ENCODE measurements at places on chromosomes 3 and 15.
A peak's percentile ranks its signal among the peaks of the same experiment; 100 is the strongest.

- DNase-seq = no peak
Observed at GRCh38 chr15:69555080-69555479, 102.5 kb downstream of the RPLP1 start.

DNA sequence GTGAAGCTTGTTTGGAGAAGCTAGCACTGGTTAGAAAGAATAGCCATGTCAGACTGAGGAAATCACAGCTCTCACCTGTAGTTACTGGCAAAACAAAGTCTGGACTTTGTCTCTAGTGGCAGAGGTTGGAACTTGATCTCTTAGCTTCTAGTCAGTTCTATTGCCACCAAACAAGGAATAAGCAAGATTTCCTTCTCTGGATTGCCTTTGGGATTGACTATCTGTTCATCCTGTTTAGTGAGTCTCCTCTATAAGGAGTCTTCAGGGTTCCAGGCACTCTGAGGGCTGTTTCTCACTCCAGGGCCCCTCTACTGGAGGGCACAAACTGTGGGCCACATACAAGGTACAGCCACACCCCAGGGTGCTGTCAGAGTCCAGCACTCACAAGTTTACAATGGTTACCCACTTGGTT lies 426.6 kb upstream of the THBS1 start:
- DNase-seq = no peak

DNA sequence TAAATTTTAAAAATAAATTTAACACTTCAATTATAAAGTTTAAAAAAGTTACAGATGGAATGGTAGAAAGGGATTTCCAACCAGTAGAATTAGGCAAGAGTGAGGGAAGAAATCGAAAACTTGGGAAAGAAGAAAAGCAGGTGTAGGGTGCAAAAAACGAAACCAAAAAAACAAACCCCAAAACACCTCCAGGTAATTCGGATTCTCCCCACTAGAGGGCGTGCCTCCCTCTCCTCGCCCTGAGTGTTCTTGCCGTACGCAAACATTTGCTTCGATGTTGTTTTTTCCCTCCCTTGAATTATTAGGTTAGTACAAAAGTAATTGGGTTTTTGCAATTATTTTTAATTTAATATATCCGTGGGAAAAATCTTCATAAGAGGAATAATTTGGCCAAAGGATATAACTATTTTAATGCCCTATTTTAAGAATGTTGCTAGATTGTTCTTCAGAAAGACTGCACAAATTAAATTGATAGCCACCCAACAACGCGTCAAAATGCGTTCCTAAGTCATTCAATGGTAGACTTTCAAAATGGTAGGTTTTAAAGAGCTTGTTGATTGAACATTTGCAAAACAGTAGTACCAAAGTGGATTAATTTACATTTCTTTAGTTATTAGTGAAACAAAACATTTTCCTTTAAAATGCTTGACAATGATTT lies 63.7 kb downstream of the SLC30A4 start:
- DNase-seq = peak; percentile 86

- DNase-seq = peak; percentile 11
Observed at GRCh38 chr3:45409369-45409768, 21.0 kb downstream of the LARS2 start.

DNA sequence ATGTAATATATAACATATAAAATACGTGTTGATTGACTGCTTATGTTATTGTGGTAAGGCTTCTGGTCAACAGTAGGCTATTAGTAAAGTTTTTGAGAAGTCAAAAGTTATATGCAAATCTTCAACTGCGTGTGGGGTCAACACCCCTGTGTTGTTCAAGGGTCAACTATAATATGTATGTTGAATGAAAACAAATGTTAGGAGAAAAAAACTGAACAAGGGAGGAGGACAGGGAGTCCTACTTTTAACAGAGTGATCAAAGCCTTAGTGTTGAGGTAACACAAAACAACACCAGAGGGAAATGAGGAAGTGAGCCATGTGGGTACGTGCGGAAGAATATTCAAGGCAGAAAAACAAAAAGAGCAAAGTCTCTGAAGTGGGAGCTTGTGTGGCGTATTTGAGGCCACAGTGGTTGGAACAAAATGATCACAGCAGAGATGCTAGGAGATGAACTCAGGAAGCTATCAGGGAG lies 62.5 kb downstream of the SFMBT1 start:
- DNase-seq = peak; percentile 71

GRCh38 chr3:112304611-112305010 lies 10.6 kb upstream of the SLC9C1 start:
- peak; percentile 31 for DNase-seq
